ENCODE measurements at places on chromosomes 5 and 9.

DNA sequence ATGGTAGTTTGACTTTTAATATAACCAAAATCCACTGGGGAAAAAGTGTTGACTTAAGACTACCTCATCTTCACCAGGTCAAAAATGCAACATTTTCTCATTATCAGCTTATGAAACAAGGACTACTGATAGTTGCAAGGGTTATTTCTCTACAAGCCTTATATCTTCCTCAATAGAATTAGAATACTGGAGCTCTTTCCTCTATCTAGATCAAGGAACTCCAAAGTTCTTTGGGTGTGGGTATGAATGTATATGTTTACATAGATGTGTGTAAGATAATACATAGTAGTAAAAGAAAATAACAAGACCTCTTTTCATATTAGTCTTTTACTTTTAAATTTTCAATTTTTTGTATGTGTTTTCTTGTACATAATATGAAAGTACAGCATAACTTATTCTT lies 244.5 kb downstream of the MLLT3 start:
- no peak for DNase-seq

DNA sequence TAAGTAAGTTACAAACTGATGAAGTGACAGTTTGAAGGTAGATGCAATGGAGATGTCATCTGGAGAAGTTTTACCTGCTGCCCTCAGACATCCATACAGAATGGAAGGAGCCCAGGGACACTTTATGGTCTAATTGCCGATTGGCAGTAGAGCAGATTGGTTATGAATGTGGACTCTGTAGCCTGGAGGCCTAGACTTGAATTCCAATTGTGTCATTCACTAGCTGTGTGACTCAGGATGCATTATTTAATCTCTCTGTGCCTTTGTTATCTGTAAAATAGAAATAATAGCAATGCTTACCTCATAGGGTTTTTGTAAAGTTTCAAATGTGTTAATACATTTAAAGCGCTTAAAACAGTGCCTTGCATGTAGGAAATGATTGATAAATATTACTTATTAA lies 5.2 kb upstream of the TCERG1 start:
- DNase-seq, result no peak

- DNase-seq, result no peak
Measured at GRCh38 chr9:132534832-132535231, 47.6 kb upstream of the BARHL1 start.

- no peak for DNase-seq
Measured at GRCh38 chr9:21993893-21994555, at the start of gene CDKN2A. Gene CDKN2A, minus strand, starts transcription at chr9:21994392.

DNA sequence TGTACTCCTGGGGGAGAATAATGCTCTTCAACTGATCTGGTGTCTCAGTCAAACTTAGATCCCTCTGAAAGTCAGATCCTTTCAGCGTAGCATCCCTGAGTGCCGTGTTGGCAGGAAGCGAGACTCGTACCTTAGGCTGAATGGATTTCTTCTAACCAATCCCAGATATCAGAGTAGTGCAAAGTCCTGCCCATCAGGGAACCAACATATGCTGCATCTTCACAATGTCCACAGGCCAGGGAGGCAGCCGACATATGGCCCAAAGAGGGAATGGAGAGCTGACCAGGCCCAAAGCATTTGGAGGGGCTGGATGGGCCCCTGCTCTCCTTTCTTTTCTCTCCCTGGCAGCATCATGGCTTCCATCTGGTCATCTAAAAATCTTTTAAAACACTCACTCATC lies 497.0 kb upstream of the DAP start:
- no peak for DNase-seq

GRCh38 chr9:86942281-86943200 lies 4.8 kb downstream of the GAS1 start:
- no peak for DNase-seq

GRCh38 chr9:438066-438465 lies 223.4 kb downstream of the DOCK8 start:
- DNase-seq, result no peak

GRCh38 chr5:160088805-160089204 lies 30.4 kb downstream of the PWWP2A start:
- DNase-seq, result no peak

DNA sequence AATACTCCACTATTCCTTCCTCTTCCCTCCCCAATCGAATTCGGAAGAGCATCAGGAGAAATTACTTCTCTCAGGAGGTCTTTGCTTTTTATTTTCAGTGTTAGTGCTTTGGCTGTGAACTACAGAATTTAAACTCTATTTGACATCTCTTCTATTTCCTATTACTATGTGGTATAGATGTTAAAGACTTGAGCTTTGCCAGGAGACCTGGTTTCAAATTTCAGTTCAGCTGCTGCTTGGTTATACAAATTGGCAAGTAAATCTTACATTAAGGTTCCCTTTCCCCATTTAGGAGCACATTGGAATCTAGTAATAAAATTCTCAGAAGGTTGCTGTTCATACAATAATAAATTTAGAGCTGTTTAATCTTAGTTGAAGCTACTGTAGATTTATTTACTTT lies 13.1 kb downstream of the UHRF2 start:
- no peak for DNase-seq

DNA sequence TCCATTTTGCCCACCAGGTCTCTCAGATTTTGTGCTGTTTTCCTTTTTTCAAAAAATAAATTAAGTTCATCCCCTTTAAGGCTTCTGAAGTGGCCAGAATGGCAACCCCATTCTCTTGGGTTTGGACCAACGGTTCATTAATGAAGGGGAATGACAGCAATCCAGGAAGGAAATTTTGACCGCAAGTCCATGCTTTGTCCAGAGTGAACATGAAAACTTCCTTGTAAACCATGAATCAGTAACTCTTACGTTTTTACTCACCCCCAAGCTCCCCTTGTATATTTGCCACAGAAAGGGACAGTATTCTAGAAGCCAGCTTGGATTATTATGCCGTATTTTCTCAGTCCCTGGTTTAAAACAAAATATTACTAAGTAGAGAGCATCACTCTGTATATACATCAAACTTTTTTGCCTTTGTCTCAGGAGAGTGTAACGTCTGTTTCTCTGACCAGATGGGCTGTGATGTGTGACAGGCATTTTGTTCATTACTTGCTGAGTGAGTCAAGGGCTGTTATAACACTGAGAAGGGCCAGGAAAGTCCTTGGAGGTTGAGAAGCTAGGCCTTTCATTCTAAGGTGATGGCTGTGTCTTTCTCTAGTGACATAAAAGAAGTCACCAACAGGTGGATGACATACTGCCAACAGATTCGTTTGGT lies 148.2 kb downstream of the SMARCA2 start:
- DNase-seq, result no peak

GRCh38 chr5:178866946-178867345 lies 7.2 kb downstream of the ZNF354B start:
- no peak for DNase-seq
